Muscle of leg (tissue), 16 donors: ENCODE measurements at places on chromosomes 16 and 17. TPM values are rescaled to one million over a fixed set of nuclear protein-coding genes. Genes with fewer than 3 reads are reported as not detected.

The CCL13 gene
- 0.31 TPM for polyA plus RNA-seq

DNA sequence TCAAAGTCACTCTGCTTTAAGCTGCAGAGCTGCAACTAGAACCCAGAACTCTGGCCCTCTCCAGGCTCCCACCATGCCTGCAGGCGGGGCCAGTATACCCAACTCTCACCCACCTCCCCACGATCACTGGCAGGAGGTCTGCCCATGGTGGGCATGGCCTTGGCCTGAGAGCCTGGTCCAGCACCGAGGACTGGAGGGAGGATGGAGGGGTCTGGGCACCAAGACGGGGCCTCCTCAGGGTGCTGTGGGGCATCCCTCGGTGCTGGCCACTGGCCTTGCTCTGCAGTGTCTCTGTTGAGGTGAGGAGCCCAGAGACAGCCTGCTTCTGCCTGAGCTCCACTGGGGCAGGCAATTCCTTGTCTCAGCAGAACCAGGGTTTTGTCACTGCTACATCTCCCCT lies 1.5 kb upstream of the KRT16 start:
- no peak for DNase-seq

- DNase-seq = peak; percentile 80
Observed at GRCh38 chr17:68972119-68972704, 17.0 kb upstream of the ABCA8 start.

GRCh38 chr16:48215738-48216137 lies 28.4 kb upstream of the LONP2 start:
- DNase-seq = no peak

The PRSS53 gene
- polyA plus RNA-seq = 5.7 TPM

The EXOC3L1 gene
- 14.1 TPM for polyA plus RNA-seq

GRCh38 chr16:85520853-85521521 lies 92.1 kb upstream of the GSE1 start:
- no peak for DNase-seq

GRCh38 chr17:80949451-80950421 lies 41.9 kb upstream of the CHMP6 start:
- no peak for DNase-seq

GRCh38 chr17:49404361-49404760 lies 10.3 kb downstream of the PHB1 start:
- no peak for DNase-seq

DNA sequence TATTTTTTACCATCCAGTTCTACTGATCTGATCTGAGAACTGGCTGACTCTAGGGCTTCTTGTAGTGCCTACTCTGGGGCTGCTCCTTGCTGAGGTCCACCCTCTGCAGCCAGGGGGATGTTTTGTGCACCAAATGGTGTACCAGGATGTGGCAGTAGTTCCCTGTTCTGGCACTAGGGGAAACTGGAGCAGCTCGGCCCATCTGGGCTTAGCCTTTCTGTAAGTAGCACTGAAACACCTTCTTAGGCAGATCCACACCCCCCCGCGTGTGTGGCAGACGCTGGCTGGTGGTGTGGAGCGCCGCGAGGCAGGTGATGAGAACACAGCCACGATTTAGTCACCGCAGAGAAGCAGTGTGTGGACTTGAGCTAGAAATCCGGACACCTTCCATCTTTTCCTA lies 17.0 kb downstream of the DUSP14 start:
- no peak for DNase-seq

DNA sequence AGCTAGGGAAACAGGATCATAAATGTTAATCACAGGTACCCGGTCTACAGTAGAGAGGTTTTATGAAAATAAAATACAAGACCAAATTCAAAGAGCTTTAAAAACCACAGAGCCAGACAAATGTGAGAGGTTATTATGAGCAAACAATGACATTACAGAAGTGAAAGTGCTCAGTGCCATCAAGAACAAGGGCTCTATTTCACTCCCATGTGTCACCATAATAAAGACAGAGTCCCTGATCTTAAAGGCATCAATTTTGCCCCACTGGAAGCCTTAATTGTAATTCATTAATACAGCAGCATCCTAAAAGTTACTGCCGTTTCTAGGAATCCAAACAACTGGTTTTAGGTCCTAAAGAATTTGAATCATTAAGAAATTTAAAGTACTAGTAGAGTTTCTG lies 43.7 kb upstream of the CDRT4 start:
- DNase-seq = no peak
